Stimulated activated CD8-positive, alpha-beta memory T cell treated with anti-CD3 and anti-CD28 coated beads, Interleukin-15, amount 100 ng/mL, for 48 hours (primary cell): ENCODE measurements at places on chromosomes 5 and 9.

DNA sequence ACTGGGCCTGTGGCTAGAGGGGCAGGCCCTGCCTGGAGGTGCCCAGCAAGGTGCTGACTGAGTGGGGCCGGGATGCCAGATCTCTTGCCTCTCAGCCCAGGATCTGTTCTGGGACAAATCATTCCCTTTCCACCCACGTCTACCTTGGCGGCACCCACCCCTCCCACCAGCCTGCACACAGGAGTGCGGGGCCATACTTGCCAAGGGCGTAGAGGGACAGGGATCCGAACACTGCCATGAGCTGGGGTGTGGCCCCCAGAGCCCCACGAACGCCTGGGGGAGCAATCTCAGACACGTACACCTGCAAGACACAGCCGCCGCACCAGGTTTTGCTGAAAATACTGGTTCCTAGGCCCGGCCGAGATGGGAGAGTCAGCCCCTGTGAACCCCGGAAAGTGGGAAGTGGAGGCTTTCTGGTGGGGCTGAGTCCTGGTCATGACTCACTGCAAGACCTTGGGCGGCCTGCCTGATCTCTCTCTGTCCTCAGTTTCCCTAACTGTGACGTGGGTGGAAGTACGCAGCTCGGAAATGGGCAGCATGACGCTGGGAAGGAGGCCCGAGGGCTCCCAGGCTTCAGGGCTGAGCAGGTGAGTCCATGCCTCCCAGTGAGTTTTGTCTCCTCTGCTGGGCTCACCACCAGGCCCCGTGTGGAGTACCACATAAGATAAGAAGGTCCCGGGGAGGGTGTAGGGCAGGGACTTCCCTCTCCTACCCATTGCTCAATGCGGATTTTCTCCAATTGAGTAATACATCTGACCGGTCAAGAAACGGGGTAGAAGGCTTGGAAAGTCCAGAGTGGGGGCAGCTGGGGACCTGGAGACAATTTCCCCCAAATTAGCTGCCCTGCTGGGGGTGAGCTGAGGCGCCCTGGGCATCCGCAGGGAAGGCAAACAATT lies 2.6 kb downstream of the SLC2A6 start:
- no peak for DNase-seq

GRCh38 chr5:145856285-145856818 lies 16.5 kb downstream of the GRXCR2 start:
- peak; percentile 21 for DNase-seq

DNA sequence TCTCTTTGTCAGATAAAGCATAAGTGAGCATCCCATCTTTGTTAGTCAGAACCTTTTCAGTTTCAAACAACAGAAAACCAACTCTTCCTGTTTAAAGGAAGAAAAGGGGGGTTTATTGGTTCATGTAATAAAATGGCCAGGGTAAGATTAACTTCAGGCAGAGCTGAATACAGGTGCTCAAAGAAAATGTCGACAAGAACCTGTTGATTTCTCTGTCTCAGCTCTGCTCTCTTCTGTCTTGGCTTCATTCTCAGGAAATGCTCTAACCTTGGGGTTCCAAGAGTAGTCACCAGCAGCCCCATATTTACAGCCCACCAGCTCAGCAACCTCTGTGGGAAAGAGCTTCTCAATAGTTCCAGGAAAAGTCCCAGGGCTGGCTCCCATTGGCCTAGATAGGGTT lies 25.2 kb downstream of the KCNIP1 start:
- DNase-seq: no peak

DNA sequence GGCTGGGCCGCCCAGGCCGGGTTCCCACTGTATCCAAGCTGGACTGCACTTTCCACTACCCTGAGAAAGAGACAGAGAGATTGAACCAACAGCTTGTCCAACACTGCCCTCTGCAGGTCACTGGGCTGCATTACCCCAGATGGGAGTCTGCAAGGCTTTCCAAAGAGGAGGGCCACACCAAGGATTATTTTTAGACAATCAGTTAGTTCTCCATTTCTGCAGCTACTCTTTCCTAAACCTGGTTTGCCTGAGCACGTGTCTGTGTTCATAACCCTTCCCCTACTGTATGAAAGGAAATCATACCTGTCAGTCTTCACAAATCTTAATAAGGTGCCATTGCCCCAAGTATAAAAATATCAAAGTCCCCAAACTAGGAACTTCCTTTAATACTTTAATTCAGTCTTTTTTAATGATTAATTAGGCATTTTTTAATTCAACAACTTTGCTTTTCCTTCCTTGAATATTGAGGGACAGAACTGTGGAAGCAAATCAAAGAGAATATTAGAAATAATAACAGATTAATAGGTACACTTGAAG lies 13.4 kb upstream of the FGF1 start:
- peak; percentile 48 for DNase-seq

- DNase-seq: no peak
Measured at GRCh38 chr5:152593388-152593787, 188.3 kb upstream of the NMUR2 start.

DNA sequence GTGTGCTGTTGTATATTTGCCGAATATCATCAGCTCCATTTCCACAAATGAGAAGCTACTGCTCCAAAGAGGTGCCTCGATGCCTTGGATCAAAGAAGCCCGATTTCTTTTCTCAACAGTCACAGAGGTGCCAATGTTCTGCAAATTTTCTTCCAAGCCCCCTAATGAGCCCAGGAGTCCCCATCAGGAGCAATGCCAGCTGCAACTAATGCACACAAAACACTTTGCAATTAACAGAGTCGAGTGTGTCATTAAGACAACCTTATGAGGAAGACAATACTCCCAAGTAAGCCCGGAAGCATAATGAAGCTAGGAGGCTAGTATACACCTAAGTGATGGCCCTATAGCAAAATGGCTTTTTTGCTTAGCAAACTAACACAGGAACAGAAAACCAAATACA lies 247.0 kb downstream of the TRIM32 start:
- DNase-seq: no peak

DNA sequence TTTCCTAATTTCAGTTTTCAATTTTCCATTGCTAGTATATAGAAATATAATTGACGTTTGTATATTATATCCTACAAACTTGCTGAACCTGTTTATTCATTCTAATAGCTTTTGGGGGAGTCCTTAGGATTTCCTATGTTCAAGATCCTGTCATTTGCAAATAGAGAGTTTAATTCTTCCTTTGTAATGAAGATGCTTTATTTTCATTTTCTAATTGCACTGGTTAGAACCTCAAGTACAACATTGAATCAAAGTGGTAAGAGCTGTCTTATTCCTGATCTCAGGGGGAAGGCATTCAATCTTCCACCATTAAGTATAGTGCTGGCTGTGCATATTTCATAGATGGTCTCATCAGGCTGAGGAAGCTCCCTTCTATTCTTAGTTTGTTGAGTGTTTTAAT lies 15.6 kb upstream of the SLC24A2 start:
- DNase-seq: no peak

GRCh38 chr9:134778156-134778555 lies 102.5 kb upstream of the FCN2 start:
- no peak for DNase-seq

DNA sequence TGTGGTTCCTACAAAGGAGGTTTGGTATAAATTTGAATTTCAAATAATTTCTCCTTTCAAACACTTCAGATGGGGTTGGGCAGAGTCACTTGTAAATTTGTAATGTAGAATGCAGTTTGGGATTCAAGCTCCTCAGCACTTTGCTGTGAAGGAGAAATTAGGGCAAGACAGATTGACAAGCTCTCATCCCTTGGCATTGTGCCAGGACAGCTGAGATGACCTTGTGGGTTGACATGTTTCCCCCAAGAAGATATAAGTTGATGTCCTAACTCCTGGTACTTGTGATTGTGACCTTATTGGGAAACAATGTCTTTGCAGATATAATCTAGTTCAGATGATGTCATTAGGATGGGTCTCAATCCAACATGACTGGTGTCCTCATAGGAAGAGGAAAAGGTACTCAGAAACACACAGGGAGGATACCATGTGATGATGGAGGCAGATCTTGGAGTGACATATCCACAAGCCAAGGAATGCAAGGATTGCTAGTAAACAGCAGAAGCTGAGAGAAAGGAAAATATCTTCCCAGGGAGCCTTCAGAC lies 408.3 kb downstream of the MED10 start:
- DNase-seq: no peak

DNA sequence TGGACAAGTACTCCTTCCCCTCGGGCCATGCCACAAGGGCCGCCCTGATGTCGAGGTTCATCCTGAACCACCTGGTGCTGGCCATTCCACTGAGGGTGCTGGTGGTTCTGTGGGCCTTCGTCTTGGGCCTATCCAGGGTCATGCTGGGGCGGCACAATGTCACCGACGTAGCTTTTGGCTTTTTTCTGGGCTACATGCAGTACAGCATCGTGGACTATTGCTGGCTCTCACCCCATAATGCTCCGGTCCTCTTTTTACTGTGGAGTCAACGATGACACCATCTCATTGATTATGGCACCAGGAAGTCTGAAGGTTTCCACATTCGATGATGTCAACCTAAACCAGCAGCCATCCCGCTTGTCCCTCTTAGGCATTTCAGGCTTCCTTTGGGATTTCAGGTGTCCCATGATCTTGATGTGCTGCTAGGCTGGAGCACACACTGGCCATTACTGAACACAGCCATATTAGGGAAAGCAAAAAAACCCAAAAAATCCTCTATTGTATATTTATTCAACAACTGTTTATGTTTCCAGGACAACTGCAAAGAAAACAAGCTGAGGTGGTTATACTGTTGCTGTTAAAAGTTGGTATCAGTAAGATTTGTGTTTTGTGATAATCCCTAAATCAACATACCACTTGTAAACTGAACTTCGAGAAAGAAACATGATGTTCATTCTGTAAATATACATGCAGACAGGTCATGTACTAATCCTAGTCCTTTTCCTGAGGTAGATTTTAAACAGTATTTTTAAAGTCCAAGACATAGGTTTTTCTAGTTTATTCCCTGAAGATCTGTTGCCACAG lies 1.1 kb downstream of the PLPP6 start:
- no peak for DNase-seq

GRCh38 chr5:173866243-173866857 lies 21.8 kb upstream of the CPEB4 start:
- no peak for DNase-seq

GRCh38 chr5:76400466-76400865 lies 2.6 kb upstream of the IQGAP2 start:
- no peak for DNase-seq

DNA sequence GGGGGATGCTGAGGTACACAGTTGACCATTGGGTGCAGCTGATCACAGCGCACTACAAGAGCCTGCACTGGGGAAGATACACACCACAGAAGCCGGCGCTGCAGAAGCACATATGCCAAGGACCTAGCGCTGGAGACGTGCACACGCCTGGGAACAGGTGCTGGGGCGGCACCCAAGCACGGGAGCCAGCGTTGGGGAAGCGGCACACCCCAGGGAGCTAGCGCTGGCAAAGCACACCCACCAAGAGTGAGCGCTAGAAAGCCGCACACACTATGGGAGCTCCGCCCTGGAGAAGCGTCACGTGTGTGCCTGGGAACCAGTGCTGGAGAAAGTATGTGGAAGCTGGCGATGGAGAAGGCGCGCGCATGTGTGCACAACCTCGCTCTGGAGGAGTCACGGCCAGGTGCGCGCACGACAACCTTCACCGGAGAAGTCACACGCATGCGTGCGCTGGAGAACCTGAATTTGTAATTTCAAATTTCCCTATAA lies 4.5 kb downstream of the FANCC start:
- DNase-seq: no peak

GRCh38 chr5:142529626-142530278 lies 156.1 kb downstream of the FGF1 start:
- no peak for DNase-seq

DNA sequence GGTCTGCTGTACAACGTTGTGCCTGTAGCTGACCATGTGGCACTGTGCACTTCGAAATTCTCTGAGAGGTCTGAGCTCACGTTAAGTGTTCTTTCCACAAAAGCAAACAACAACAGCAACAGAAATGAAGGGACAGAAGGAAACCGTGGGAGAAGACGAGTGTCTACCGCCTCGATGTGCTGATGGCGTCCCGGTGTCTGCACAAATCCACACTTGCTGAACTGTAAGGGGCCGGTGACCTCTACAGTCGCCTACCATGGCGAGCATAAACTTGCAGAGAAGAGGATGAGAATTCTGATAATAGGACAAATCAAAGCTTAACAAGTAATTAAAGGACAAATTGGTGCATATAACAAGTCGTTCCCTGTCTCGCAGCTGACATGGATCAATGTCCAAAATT lies 114.0 kb downstream of the ADAMTS2 start:
- no peak for DNase-seq

DNA sequence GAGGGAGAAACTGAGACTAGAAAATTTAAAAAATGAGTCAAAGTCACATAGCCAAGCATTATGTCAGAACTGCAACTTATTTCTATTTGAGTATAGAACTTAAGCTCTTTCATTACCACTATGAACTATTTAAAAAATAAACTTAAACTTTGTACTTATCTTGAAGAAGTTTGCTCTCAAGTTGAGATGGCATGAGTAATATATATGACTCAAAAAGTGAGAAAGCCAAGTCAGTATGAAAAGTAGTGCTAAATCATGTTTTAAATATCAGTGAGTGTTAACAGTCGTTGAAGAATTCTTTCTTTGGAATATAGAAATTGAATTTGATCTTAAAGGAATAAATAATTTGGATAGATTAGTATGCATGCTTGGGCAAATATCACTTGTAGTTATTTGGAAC lies 36.3 kb upstream of the CDH10 start:
- no peak for DNase-seq

DNA sequence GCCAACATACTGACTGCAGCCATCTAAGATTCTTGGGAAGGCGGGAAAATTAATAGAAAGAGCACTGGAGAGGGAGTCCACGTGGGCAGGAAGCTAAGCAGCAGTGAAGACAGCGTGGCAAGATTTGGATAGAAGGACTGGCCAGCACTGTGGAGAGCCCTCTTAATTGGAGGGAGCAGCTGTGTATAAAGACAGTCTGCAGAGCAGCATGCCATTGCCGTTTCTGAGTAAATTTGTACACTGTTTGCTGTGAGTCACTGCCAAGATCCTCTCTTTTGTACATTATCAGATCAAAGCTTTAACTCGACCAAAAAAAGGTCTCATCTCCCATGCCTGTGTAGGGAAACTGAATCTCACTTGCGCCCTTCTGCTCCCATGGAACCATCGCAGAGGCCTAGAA lies 45.3 kb downstream of the INSYN2B start:
- DNase-seq: no peak

GRCh38 chr9:133142684-133143622 lies 20.8 kb downstream of the GBGT1 start:
- DNase-seq: no peak

DNA sequence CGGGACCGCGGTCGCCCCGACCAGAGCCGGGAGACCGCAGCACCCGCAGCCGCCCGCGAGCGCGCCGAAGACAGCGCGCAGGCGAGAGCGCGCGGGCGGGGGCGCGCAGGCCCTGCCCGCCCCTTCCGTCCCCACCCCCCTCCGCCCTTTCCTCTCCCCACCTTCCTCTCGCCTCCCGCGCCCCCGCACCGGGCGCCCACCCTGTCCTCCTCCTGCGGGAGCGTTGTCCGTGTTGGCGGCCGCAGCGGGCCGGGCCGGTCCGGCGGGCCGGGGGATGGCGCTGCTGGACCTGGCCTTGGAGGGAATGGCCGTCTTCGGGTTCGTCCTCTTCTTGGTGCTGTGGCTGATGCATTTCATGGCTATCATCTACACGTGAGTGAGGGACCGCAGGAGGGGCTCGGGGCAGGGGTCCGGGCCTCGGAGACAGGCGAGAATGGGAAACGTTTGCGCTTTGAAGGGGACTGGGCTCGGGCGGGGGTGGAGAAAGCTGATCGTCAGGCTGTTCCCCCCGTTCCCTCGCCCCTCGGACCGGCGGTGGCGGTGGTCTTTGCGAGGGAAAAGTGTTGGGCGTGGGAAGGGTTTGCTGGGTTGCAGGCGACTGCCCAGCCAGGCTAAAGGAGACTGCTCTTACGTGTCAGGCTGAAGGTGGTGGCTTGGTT lies 457 bp downstream of the UGCG start:
- DNase-seq: peak; percentile 48

GRCh38 chr9:133049043-133049442 lies 12.7 kb upstream of the CEL start:
- DNase-seq: no peak
